Cerebellar cortex (tissue), 1 donor: ENCODE measurements at places on chromosomes 5 and 9.

- no peak for DNase-seq
Measured at GRCh38 chr9:136590821-136591752, 45.2 kb upstream of the NOTCH1 start.

- DNase-seq, result no peak
Measured at GRCh38 chr9:130662099-130662969, 2.1 kb upstream of the PRDM12 start.

GRCh38 chr5:109965634-109966033, 275.9 kb downstream of the MAN2A1 start:
- DNase-seq, result no peak

DNA sequence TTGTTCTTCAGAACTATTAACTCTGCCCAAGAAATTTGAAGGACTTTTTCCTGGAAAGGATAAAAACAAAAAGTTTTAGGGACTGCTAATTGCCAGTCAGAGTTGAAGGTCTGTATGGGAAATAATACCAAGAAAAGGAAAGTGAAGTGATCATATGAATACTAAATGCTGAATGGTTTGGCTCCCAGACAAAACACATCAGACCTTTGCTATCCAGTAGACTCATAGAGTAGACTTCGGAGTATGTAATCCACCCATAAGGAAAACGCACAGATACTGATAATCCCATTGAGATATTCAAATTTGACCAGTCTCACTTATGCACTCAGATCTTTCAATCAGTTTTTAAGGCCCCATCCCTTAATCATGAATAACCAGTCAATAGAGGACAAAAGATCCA, 319.0 kb upstream of the PTGER4 start:
- DNase-seq, result no peak

GRCh38 chr5:140005145-140005591, 37.9 kb downstream of the NRG2 start:
- peak; percentile 47 for DNase-seq

- no peak for DNase-seq
Measured at GRCh38 chr5:176650354-176650884, 3.1 kb downstream of the TSPAN17 start.

DNA sequence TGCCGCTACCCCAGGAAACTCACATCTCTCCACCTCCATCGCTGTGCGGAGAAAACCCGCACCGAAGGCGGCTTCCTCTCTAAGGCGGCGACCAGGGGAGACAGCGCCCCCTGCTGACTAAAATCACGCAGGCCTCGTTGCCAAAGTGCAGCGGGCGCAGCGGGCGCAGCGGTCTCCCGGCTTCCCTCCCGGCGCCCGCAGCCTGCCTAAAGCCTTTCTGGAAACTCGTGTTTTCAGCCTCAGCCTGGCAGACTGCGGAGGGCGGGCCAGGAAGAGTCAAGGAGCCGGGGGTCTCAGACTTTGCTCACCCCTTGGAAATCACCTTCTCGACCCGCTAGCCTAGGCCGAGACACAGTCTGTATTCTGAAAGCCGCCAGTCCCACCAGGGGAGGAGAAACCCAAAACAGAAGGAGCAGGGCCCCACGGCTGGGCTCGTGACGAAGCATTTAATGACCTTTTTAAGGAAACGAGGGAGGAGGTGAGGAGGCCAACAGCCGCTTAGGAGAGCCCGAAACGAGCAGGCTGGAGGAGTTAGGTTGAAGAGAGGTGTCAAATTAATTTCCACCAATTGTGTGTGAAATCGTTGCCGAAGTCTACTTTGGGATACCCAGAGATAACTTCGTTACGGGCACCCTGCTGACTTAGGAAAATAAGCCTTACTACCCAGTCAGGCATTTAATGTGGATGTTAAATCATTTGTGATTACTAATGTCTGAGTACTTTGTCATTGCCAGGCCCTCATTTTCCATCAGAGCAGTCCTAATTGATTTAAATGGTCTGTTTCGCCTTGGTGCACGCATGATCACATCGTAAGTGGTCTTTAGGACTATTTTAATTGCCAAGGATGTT, 7.3 kb upstream of the FOXB2 start:
- DNase-seq, result peak; percentile 30

DNA sequence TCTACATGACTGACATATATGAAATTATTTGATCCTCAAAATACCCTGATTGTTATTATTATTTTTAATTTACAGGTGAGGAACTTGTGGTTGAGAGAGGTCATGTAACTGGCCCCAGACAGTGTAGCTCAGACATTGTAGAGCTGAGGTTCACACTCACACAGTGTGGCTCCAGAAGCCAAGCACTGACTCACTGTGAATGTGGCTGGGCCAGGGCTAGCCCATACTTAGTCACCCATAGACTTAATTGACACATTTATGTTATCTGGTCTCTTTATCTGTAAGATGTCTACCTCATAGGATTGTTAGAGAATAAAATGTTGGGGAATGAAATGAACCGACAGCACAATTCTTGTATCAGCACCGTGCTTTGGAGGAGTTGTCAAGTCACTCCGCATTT, 24.9 kb upstream of the CCDC112 start:
- no peak for DNase-seq

DNA sequence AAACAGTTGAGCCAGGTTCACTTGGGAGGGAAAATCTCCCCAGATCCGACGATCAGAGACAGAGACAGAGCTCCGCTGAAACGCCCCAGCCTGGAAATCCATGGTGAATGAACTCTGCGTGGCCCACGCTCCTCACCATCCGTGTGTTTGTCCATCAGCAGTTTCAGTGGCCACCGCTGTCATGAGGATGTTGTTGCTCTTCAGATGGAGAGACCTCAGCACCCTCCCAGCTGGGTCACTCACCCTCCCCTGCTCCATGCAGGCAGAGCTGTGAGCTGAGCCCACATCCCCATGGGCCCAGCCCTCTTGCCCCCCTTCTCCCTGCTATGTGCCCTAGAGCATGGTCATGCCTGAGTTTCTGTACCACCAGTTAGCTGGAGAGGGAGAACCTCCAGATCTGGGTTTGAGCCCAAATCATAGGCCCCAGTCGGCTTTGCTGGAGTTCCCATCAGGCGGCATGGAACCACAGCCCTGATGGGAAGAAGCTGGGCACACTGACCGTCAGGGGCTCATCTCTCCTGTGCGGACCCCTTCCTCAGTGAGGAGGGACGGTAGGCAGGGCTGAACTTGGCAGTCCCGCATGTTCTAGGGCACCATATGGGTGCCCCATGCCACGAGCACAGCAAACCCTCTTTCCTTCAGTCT, 154.4 kb upstream of the COL5A1 start:
- DNase-seq, result no peak

GRCh38 chr9:14165376-14166035, 148.4 kb downstream of the NFIB start:
- DNase-seq, result no peak

DNA sequence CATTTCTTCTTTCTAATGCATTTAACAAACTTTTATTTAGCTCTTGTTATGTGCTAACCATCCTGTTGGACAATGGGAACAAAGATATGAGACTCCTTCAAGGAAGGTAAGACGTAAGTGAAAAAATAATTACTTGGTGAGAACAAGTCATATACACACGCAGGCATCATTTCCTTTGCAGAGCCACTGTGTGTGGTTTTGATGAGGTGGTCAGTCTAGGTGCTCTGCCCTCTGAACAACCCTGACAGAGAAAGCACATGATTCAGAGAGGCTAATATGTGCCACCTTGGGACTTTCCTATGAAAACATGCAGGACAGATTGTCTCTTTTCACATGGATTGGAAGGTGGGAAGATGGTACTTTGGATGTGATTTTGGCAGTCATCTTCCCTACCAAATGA, 1162.5 kb upstream of the DMAC1 start:
- no peak for DNase-seq

GRCh38 chr9:29214690-29215253, 1641.5 kb upstream of the C9orf72 start:
- DNase-seq, result no peak

- DNase-seq, result no peak
Measured at GRCh38 chr9:112605518-112605917, 112.4 kb downstream of the INIP start.

DNA sequence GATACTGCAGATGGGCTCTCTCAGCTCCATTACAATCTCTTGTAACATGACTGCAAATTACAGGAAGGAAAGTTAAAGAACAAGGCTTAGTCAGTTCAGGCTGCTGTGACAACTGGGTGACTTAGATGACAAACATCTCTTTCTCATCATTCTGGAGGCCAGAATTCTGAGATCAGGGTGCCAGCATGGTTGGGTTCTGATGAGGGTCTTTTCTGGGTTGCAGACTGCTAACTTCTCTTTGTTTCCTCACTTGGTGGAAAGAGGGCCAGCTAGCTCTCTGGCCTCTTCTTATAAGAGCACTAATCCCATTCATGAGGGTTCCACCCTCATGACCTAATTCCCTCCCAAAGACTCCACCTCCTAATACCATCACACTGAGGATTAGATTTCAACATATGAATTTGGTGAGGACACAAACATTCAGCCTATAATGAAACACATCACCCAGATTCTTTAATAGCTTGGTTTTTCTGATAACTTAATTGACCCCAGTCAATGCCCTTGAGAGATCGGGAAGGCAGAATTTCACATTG, 73.6 kb upstream of the MAMDC2 start:
- no peak for DNase-seq

GRCh38 chr5:57642066-57642465, 159.5 kb upstream of the ACTBL2 start:
- no peak for DNase-seq
